Daoy (cell line): ENCODE measurements at places on chromosomes 12 and 14. TPM values are rescaled to one million over a fixed set of nuclear protein-coding genes. Genes with fewer than 3 reads are reported as not detected.

DNA sequence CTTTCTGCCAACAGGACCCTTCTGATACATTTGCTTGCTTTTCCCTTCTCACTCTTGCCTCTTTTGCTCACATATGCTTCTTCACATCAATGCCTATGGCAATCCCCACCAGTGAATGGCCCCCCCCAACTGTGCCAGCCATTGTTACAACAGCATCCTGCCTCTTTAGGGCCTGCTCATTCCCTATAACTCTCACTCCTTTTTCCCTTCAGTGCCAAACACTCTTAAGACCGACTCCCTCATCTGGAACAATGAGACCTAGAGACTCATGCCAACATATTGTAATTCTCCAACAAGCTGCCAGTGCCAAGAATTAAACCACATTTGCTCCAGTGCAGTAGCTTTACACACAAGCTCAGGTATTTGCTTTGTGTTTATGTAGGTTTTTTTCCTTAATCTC is 189.0 kb downstream of the SOX5 start:
- no peak for DNase-seq

- no peak for DNase-seq
Measured at GRCh38 chr12:104274811-104275210, 28.7 kb upstream of the EID3 start.

Gene KLRG1
- 0.12 and 0.69 TPM in 2 replicates for total RNA-seq

DNA sequence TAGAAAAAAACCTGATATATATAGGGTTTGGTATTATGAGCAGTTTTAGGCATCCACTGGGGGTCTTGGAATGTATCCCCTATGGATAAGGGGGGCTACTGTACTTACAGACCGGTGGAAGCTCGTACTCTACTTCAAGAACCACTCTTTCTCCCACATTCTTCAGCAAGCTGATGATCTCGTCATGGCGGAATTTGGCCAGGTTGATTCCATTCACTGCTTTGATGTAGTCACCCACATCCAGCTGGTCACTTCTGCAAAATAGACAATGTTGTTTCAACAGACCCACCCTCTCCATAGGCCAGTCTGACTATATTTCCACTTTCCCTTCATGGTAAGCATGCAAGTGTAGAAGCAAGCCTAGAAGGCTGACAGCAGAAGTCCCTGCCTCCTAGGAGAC is 139.9 kb downstream of the GRIP1 start:
- peak; percentile 43 for DNase-seq

DNA sequence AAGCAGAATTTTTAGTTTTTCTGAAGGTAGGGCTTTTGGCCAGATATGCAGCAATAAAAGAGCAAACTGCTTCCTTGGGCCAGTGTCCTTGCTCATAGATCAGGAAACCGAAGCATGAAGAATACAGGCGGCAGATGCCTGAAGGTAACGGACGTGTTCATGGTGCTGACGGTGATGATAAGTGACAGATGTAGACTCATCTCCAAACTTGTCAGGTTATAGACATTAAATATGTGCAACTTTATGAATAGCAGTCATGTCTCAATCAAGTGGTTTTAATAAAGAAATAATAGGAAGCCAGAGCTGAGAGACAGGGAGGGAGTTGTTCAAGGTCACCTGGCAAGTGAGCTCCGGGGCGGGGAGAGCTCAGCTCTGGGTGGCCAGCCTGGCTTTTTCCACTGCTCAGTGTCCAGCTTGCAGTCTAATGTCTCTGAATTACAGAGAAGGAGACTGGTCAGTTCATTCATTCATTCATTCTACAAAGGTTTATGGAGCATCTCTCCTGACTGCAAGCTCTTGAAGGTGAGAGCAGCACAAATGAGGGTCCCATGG is 1.0 kb downstream of the SERPINA5 start:
- no peak for DNase-seq

Gene SLC39A2
- not detected in 2 replicates for total RNA-seq

DNA sequence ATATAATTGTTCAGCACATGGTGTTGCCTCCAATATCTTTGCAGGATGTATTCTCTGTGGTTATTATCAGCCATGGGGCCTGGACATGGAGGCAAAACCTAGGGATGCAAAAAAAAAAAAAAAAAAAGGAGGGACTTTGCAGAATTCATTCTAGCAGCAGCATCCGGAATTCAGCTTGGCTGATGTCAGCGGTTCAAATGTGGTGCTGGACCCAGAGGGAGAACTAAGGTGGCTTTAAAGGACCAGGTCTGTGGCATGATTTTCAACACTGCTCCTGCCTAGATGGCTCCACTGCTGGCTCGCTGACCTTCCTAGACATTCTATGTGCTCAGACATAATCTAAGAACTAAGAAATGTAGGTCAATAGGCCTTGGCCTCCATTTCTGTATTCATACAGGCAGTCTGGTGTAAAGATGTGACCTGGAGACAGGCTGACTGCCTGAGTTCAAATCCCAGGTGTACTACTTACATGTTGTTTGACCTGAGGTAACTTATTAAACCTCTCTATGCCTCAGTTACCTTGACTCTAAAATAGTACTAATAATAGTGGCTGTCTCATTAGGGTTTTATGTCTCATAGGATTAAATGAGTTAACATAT is 108.6 kb downstream of the PPM1A start:
- DNase-seq: no peak

DNA sequence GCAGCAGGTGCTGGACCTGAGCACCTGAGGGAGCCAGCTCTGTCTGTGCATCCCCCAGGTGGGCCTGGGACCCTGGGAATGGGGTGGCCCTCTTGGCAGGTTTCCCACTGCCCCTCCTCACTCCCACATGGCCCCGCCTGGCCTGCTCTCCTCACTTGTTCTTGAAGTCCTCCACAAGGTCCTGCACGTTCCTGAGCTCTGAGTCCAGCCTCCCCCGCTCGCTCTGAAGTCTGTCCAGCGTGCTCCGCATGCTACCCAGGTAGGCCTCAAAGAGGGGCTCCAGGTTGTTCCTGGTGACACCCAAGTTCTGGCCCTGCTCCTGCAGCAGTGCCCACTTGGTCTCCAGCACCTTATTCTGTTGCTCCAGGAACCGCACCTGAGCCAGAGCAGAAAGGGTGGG is 2.9 kb downstream of the KRT79 start:
- no peak for DNase-seq

DNA sequence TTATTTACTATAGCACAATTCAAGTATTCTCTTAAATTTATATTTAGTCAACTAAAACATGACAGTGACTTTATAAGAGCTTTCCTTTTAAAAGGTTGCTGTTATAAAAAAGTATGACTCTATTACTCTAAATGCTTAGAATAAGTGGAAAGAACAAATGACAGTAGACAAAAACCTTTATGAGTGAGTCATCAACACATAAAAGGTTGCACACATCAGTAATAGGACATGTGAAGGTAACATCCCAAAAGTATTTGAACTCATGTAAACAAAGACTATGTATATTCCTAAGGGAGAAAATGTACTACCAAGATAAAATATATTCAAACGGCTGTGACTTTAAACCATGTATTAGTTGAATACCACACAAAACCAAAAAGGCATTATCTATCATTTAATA is 98.8 kb downstream of the PAWR start:
- DNase-seq: no peak

Gene KLHDC1
- 0.33 and 0.51 TPM in 2 replicates for total RNA-seq

Gene RAPGEF3
- total RNA-seq: 0.83 and 1.4 TPM in 2 replicates

DNA sequence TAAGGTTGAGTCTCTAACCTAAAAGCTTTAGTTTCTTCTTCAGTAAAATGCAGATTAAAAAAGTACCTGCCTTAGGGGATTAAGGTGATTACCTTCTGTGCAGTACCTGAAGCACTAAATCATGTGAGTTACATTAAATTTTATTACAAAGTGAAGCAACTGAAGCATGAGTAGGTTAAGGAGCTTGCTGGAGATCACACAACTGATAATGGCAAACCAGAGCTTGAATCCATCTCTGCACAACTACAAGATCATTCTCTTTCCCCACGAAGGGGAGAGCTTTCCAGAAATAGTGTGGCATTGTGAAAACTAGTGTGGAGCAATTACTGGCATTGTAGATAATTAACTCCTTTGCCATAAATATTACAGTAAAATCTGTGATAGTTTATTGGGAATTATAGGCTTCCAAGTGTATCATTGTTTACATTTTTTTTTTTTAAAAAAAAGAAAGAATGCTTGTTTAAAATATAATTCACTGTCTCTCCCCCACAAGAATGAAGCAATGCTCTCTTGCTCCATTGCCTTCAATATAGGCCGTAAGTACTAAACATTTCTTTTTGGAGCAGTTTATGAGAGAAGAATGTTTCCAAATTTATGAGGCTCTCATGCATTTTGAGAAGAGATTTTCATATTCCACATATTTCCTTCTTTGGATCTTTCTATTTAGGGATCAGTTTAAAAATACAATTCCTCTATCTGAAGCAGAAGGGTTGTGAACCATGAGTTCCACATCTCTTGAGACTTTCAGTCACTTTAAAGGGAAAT is 20.5 kb downstream of the SLC38A2 start:
- DNase-seq: no peak

- DNase-seq: peak; percentile 79
Measured at GRCh38 chr12:50224026-50224692, 57.0 kb upstream of the CERS5 start.

Gene CMA1
- total RNA-seq: not detected in 2 replicates

Gene HCAR3
- not detected in 2 replicates for total RNA-seq

Gene IGF1
- total RNA-seq: not detected in 2 replicates

Gene SLCO1C1
- total RNA-seq: not detected in 2 replicates

Gene CLEC2B
- total RNA-seq: 0.60 and 1.3 TPM in 2 replicates

- no peak for DNase-seq
Measured at GRCh38 chr14:30290001-30290400, 269.0 kb upstream of the G2E3 start.

Gene SERPINA9
- total RNA-seq: 0.11 TPM in 1 of 2 replicates, not detected in the other

DNA sequence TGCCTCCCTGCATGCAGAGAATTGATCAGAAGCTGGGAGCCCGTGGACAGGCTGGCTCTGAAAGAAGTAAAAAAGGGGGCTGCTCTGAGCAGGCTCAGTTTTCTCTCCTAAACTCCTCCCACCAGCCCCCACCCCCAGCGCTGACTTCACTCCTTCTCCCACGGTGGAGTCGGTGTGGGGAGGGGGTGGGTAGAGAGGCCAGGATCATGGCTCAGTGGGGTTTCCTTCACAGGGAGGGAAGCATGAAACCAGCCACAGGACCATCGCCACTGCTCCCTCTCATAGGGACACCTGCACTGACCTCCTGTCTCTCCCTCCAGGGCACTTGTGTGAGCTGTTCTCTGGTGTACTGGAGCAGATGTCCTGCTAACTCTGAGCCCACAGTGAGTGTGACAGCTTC is 78.9 kb downstream of the STAB2 start:
- DNase-seq: no peak

- DNase-seq: no peak
Measured at GRCh38 chr14:99296517-99296916, 24.5 kb upstream of the BCL11B start.

Gene APOF
- 0.40 TPM in 1 of 2 replicates, not detected in the other for total RNA-seq

Gene CDKN1B
- total RNA-seq: 29.7 and 41.9 TPM in 2 replicates

Gene FAM186B
- total RNA-seq: 0.17 and 0.30 TPM in 2 replicates

- DNase-seq: peak; percentile 42
Measured at GRCh38 chr14:37150414-37150813, 22.0 kb downstream of the SLC25A21 start.

Gene PLCZ1
- total RNA-seq: not detected in 2 replicates

DNA sequence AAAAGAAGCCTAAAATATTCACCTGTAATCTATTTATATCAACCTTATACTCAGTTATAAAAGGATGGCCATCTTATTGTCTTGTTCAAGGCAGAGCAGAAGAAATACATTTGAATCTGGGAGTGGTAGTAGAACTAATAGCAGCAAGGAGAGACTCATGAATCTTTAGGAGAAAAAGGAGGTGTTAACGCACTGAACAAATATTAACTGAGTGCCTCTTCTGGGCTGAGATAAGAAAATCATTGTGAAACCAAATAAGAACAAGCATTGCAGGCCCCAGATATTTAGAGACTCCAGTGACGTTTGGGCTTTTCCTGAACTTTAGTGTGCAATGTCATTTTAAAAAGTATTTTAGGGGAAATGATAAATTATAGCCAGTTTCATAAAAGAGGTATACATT is 790.6 kb downstream of the DIO2 start:
- DNase-seq: no peak
